ENCODE measurements at places on chromosomes 7 and 10.

DNA sequence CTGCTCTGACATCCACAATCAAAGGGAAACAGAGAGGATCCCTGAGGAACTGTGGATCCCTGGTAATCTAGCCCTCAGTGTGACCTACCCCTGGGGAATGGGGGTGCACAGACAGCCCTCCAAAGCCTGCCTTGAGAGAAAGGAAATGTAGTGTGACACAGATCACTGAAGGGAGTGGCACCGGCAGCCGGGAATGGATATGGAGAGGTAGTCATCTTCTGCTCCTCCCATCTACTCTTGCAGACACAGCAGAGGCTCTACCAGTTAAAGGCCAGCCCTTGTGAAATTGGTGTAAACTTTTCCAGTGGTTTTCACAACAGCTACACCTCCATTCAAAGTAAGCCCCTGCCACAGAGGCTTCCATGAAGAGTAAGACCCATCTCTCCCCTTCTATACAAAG, 144.4 kb downstream of the PCDH15 start:
- DNase-seq = no peak

GRCh38 chr7:154975984-154976383, 26.9 kb downstream of the PAXIP1 start:
- DNase-seq = no peak

DNA sequence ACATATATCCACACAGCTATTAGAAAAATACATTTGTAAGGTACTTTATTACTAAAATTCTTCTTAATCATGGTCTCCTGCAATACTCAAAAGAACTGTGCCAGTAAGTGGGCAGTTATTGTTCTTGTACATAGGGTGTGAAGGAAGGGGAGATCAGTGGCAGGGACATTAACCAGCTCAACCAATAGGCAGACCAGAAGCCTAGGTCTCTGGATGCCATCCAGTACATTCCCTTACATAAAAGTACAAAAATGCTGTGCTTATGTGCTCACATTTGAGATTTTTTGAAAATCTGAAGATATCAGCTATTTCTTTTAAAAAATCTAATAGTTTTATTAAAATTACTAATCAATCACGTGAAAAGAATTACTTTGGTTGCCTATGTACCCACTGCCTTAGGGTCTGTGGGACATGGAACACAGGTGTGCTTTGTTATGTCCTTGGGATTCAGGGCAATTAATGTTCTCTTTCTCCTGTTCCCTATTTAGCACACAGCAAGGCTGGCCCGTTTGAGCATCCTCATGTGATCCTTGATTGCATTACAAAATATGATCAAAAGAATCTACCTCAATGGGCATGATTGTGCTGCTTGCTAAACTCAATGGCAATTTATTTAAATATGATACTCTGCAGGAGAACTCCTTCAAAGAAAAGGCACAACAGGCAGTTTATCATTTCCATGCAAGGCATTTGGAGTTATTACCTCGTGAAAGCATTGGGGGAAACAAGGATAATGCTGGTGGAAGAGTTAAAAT, 22.7 kb downstream of the TWIST1 start:
- DNase-seq = no peak

GRCh38 chr10:76549171-76549570, 1088.4 kb downstream of the KCNMA1 start:
- no peak for DNase-seq

DNA sequence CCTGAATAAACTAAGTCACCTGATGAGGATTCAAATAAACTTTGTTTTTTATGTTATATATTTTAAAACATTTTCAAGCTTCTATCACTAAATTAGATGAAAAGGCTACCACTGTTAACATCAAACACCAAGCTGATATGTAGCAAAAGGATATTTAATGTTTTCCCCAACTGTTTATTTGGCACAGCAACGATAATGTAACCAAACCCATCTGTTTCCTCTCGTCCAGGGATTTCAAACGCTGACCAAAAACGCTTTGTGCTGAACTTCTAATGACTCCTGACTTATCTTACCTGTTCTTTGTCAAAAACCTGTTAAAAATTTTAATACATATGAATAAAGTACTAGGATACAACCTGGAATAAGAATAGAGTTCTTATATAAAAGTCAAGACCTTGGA, 30.5 kb downstream of the DCLRE1A start:
- DNase-seq = no peak

DNA sequence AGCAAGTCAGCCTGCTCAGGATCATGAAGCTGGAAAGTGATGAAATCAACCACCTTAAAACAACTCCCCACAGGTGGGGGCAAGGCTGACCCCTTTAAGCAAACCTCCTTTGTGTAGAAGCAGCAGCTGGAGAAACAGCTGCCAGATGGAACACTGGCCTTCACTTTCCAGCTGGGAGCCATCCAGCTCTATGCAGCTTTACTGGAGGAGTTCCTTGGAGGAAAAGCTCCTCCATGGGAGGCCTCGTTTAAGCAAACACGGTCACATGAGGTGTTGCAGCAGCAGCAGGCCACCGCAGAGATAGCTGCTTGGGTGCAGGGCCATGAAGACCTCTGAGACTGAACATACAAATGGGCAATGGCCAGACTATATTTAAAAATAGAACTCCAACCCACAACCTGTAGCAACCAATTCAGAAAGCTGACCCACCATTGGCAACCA, 13.0 kb upstream of the DLG5 start:
- DNase-seq = no peak

DNA sequence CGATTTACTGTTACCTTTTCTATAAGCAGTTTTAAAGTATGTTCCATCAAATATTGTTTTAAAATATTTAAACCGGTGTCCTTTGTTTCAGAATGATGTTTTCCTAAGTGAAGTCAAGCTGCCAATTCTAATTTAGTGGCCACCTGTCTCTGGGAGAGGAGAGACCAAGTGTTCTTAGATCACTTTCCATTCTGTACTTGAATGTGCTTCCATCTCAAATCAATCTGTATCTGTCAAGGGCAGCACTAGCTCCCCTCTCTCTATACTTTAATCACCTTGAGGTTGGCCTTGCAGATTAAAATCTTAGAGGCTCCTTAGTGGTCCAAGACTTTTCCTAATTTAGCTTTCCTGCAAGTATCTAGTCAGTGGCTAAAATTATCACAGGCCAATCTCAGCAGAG, 49.6 kb downstream of the LGI1 start:
- no peak for DNase-seq

DNA sequence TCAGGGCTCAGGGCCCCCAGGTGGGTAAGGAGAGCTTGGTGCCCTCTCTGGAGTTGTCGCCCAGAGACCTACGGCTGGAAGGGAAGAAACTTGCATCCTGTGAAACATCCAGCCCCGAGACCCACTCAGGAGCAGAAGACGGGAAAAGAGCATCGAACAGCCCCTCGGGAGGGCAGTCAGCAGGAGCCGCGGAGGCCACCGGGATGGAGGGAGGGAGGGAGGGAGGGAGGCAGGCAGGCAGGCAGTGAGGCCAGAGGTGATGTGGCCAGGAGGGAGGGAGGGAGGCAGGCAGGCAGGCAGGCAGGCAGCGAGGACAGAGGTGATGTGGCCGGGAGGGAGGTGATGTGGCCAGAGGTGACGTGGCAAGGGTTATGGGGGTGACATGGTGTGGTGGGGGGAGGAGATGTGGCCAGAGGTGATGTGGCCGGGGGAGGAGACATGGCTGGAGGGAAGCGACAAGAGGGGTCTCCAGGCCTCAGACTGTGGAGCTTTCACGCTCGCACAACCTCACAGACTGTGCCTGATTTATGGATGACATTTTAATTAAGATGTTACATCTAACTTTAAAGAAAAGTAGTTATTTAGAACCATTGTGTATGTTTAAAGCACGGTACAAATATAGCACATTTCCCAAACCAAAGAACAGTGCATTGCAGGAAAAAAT, 141.1 kb downstream of the DIP2C start:
- no peak for DNase-seq

GRCh38 chr10:72622271-72622670, 3.6 kb downstream of the MICU1 start:
- DNase-seq = no peak

GRCh38 chr7:14258441-14258840, 269.0 kb upstream of the ETV1 start:
- no peak for DNase-seq

- no peak for DNase-seq
Measured at GRCh38 chr7:95749044-95749443, 23.3 kb upstream of the DYNC1I1 start.

- DNase-seq = no peak
Measured at GRCh38 chr10:11435581-11435981, 175.9 kb downstream of the USP6NL start.

DNA sequence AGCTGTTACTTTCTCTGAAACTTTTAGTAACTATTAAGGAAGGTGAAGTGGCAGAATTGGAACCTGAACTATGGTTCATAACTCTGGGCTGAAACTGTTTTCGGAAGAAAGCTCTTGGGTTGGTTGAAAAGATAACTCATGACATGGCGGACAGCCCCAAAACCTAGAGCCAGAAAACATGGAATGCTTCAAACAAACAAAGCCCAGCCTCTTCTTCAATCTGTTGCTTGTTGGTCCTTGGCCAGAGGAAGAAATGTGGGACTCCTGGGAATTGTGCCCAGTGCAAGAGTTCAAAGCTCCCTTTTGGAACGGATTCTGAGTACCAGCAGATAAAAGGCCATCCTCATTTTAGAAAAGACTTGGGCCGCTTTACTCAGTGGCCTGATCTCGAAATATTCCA, 52.9 kb upstream of the CACNB2 start:
- no peak for DNase-seq

DNA sequence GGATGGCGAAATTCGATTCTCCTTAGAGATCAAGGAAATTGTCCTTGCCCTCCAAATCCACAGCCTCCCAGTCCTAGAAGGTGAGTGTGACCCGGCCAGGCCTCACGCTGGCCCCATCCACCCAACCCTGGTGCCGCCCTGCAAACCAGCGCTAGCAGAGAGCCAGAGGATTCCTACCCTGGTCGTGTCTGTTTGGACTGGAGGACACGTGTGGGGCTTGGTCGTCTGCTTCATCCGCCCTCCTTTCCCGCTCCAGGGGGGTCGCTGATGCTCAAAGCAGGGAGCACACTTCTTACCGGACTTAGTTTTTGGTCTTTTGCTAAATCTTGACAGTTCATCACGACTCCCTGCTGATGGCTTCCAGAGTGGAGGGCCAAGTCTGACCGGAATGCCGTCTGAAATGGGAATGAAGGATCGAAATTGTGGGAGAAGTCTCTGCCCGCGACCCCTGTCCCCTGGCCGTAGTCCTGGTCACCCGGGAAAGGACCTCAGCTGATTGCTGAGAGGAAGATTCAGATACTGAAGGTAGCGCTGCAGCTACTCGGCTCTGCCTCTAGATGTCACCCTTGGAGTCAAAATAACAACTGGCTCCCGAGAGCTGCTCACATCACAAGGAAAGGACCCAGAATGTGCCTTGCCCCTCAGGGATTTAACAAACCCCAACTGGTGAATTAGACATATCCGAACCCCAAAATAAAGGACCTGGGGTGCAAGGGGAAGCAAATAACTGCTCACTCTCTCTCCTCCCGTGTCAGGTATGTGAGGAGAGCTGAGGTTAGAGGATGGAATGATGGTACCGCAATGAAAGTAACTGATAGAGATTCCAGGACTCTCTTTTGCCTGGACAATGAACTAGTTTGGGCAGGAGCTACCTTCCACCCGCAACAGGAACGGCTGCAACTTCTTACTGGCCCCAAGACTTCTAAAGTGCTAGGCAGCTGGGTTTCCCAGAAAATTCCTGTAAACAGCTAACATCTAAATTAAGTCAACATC, 23.5 kb upstream of the ORC5 start:
- no peak for DNase-seq

GRCh38 chr10:97319671-97320479, 804 bp downstream of the FRAT1 start:
- peak; percentile 52 for DNase-seq

- no peak for DNase-seq
Measured at GRCh38 chr10:61673360-61673759, 10.6 kb downstream of the CABCOCO1 start.

Data from stimulated activated CD4-positive, alpha-beta T cell treated with anti-CD3 and anti-CD28 coated beads, Interleukin-12 subunit alpha, Interleukin-12 subunit beta, amount 100 ng/mL, for 48 hours (primary cell).